ENCODE measurements at places on chromosomes 1 and 21.

GRCh38 chr1:225694151-225694603 lies 41.3 kb upstream of the ENAH start:
- no peak for DNase-seq

DNA sequence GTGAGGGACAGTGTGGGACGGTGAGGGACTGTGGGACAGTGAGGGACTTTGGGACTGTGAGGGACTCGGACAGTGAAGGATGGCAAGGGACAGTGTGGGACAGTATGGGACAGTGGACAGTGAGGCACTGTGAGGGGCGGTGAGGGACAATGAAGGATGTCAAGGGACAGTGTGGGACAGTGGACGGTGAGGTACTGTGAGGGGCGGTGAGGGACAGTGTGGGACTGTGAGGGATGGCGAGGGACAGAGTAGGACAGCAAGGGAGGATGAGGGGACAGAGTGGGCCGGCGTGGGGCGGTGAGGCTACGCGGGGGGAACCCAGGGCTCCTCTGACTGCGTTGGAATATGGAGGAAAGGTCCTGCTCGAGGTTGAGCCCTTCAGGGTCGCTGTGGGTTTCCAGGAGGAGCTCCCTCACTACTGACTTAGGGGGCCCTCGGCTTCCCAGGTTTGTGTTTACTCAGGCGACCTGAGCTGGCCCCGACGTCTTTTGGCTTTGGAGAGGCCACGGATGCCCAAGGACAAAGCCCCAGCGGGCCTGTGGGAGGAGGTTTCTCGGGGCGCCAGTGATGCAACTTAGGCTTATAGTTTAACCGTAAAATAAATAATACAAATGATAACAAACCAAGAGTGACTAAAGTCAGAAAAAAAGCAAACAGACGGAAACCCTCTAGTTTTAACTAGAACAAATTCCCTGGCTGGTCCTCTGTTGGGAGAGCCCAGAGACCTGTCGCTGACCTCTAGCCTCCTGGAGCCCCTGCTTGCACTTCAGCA lies 1.1 kb upstream of the ERRFI1 start:
- no peak for DNase-seq

GRCh38 chr1:159088050-159088449 lies 11.5 kb upstream of the AIM2 start:
- DNase-seq: no peak

DNA sequence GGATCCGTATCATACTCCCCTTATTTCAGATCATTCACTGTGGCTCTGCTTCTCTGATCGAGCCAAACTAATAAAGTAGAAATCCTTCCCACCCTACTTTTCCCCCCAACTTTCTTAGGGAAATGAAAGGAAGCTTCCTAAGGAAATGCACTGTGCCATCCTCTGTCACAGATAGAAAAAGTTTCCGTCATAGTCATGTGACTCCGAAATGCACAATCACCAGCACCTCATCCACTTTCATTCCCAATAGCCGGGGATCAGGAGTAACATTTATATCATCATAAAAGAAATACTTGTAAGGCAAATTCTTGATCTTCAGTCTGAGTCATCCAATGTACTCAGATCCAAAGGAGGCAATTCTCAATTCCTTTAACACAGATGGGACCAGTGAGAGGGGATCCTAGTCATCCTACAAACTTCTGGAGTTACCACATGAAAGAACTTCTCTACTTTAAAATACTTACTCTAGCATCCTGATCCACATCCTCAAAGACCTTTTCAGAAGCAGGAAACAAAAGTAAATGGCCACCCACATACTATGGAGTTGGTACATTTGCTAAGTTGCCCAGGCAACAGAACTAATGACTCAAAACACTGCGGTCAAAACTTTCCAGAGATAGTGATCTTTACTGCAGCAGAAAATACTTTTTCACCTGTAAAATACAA lies 97.8 kb upstream of the ZC3H11B start:
- DNase-seq: no peak

DNA sequence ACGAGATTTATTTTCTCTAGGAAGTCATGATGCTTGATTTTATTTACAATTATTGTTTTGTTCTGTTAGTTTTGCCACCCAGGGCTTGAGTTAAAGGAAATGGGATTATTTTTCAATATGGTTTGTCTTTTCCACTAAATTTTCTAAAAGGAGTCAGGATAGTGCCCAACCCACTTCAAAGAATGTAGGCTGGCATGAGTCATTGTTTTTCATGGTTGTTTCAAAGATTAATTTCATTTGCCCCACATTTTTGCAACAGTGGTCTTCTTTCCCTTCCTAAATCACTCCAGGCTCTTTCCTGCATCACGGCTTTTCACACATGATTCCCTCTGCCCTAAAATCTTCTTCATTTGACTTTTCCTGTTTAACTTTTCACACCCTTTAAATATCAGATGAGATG lies 2.5 kb downstream of the SLAMF6 start:
- DNase-seq: no peak

DNA sequence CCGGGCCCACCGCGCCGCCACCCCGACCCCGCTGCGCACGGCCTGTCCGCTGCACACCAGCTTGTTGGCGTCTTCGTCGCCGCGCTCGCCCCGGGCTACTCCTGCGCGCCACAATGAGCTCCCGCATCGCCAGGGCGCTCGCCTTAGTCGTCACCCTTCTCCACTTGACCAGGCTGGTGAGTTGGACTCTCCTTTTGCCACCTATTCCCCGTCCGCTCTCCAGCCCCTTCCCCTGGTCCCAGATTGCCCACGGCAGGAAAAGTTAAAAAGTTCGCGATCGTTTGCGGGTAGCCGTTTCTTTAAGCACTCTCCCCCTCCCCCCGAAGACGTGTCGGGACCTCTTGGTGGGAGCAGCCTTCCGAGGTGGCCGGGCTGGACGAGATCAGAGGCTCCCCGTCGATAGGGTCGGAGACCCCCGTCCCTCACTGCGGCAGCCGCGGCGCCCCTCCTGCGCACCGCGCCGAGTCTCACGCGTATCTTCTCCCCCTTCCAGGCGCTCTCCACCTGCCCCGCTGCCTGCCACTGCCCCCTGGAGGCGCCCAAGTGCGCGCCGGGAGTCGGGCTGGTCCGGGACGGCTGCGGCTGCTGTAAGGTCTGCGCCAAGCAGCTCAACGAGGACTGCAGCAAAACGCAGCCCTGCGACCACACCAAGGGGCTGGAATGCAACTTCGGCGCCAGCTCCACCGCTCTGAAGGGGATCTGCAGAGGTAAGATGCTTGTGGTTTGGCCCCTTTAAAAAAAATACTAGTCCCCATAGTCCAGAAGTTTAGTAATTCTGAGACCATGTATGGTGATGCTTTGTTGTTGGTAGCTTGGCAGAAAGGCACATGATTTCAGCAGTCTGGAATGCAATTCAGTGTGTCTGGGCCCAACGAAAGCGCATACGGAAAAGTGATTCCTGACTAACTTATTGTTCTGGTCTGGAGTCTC lies 576 bp downstream of the CCN1 start:
- DNase-seq: peak; percentile 92

- DNase-seq: peak; percentile 55
Observed at GRCh38 chr1:207920444-207921021, 9.6 kb upstream of the CD34 start.

DNA sequence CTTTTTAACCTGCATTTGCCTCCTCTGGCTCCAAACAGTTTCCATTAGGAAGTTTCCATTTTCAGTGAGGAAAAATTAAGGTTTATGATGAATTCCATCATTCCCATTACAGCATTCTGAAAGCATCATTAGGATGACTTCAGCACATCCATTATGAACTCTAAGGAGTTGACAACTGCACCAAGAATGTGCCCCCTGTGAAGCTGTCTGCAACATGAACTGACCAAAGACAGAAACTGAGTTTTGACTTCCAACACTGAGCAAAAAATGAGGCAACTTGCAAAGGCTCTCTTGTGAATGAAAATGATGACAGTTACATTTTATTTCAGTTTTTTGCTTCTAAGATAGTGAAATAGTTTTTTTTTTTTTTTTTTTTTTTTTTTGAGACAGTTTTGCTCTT lies 18.3 kb upstream of the KCNE1 start:
- no peak for DNase-seq

DNA sequence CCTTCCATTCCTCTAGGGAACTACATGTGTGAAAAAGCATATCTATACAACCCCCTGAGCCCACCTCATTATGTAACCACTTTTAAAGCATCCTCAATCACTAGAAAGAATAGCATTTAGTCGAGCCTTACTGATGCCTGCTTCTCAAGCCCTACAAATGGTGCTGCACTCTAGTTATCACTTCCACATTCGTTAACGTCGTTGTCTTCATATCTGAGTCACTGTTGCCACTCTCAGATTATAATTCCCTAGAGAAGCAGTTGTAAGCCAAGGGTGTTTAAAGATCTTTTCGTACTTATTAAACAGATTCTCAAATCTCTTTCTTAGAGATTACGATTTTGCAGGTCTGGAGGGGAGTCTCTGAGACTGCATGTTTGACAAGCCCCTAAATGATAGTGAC lies 16.5 kb downstream of the ATP1B1 start:
- no peak for DNase-seq

DNA sequence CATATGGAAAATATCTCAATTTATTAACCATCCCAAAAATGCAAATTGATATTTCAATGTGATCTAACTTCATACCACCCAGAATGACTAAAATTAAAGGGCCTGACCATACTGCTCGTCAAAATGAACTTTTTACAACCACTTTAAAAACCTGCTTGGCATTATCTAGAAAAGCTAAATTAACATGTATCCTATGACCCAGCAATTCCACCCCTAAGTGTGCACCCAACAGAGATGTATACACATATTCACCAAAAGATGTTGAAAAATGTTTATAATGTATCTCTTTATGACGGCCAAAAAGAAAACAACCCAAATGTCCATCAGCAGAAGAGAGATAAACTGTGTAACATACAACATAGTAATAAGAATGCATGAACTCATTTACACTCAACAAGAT lies 1.6 kb upstream of the BCAR3 start:
- DNase-seq: no peak

DNA sequence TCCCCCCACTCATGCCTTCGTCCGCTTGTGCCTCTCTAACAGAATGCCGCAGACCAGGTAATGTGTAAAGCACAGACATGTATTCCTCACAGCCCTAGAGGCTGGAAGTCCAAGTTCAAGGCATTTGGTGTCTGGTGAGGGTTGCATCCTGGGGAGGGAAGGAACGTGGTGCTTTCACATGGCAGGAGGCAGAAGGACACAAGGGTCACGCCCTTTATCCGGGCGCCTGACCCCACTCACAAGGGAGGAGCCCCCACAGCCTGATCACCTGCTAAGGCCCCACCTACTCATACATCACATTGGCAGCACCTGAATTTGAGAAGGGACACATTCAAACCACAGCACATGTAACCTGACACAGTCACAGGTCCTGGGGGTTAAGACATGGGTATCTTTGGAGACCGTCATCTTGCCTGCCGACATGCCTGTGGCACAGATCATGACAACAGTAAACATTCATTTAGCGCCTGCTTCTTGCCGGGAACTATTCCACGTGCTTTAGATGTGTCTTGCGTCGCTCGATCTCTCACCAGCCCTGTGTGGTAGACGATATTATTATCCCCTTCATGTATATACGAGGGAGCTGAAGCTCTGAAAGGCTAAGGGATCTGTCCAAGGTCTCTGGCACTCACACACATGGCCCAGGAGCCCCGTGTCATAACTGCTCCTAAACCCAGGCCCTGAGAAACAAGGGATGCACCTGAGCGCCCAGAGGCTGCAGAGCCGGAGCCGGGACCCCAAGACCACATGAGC lies 235.6 kb downstream of the NPHP4 start:
- DNase-seq: no peak

GRCh38 chr1:170903961-170904360 lies 31.4 kb upstream of the MROH9 start:
- DNase-seq: no peak

DNA sequence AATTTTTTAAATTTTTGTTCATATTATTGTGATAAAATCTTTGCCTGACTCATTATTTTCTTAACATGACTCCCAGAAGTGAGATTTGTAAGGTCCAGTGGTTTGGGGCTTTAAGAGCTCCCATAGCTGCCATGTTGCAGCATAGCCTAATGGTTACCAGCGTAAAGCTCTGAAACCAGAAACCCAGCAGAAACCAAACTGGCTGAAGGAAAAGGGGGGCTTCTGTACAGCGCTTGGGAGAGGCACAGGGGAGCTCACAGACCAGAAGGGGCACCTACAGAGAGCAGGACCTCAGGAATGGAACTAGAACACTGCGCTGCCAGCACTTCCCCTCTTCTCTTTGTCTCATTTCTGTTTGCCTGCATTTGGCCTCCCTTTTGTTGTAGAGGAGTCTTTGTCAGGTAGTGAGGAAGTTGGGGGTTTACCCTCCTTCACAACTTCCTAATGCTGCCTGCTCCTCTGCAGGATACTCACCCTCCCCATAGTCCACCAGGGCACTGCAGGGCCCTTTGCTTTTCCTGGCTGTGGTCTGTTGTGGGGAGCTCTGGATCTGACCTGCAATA lies 2.6 kb upstream of the PYCR2 start:
- no peak for DNase-seq

DNA sequence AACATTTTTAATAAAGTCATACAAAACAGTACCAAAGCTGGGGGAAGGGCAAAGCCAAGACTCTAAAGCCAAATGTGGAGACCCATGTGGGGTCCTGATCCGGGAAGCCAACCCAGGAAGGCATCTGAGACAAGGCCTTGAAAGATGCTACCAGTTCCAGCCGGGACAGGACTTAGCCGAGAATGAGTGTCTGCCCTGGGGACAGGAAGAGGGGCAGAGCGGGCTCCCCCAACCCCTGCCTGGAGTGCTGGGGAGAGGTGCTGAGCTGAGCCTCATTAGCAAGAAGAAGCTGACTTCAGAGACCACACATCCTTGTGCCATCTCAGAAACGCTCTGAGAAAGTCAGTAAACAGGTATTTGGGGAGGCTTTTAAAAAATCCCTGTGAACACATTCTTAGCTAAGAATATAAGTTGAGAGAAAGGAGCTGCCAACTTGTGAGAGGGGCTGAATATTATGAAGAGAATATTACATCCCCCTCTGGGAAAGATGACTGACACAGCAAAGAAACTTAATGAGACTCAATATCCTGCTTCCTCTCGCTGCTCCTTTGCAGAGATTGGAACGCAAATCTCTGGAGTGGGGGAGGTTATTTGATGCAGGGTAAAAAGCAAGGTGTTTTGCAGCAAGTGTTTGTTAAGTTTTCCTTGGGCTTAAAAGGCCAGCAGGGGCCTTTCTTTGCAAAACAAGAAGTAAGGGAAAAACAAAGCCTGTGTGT lies 103.3 kb upstream of the KCND3 start:
- DNase-seq: no peak

- no peak for DNase-seq
Observed at GRCh38 chr1:160009801-160010200, 22.0 kb downstream of the PIGM start.

DNA sequence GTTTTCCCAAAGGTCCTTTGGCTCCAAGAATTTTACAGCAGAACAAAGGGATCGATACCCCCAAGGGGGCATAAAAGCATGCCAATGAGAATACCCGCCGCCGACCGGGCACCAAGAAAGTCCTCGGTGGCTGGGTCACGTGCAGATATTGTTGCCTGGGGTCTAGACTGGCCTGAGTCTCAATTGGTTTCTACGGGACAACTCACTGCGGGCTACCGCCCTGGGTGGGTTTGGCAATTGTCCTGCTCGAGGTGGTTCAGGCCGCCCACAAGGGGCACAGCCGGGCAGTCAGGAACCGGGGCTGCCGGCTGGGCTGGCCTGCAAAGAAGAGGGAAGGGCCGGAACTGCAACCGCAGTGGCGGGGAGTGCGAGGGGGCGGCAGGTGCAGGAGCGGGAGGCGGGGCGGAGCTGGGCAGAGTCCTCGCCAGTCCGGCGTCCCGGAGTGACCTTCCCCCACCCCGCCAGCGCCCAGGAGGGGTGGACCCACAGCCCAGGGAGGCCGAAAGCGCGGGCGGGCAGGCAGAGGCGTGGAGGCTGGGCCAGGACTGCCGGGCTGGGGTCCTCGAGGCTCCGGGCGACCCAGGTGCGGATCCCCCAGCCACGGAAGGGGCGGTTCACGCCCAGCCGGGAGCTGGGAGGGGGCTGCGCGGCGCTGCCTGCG lies 926 bp upstream of the ATP1B1 start:
- peak; percentile 88 for DNase-seq

Data from eye (tissue), 1 donor.